ENCODE measurements at places on chromosomes 4 and X.

GRCh38 chrX:11427453-11428071, 134.3 kb downstream of the AMELX start:
- no peak for DNase-seq

DNA sequence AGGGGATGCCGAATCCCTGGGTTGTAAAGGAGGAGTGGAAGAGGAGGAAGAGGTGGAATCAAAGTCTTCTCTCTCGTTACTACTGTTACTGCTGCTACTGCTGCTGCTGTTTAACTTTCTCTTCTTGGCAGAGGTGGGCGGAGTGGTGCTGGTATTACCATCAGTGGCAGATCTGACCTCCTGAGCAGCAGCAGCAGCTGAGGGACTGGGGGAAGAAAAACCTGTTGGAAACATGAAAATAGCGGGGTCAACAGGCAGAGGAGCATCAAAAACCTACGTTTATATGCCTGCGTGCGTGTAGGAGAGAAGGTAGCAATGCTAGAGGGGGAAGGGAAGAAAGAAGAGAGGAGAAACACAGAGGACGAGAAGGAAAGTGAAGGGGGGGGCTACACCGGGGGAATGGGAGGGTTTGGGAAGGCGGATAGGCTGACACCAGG, 339 bp downstream of the CUL4B start:
- DNase-seq: no peak

- no peak for DNase-seq
These were observed 5.7 kb upstream of the ZNF518B start for GRCh38 chr4:10462876-10463275.

DNA sequence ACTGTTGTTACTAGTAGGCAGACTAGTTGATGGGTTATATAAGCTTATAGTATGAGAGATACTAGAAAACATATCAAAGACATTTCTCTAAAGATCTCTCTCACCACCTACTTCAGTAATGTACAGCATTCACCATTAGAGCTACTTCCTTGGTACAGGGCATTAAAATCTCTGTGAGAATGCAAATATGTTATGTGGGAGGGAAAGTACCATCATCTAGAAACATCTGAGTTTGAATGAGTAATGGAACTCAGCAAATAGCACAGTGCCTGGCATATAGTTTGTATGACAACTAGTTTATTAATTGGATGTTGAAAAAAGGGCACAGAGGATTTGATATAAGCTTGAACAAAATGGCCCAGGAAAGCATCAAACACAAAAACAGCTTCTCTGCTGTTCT, 211.1 kb downstream of the GLUD2 start:
- no peak for DNase-seq

GRCh38 chr4:165631208-165631894, 241.7 kb upstream of the TLL1 start:
- DNase-seq: no peak

DNA sequence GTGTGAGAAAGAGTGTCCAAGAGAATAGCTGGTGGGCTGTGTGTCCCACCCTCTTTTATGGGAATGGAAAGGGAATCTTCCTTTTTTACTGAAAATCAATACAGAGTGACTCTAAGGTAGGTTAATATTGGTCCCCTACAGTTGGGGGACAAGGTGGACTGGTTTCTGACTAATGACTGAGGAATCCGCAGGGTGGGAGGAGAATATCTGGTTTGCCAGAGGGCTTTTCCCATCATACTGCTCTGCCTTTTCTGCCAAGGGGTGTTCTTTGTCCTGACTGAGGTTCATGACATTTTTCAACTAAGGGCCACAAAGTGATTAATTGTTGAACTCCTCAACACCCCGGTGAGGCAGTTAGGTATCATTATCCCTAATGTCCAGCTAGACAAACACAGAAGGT, 261.6 kb downstream of the SPATA18 start:
- peak; percentile 16 for DNase-seq

GRCh38 chr4:93730251-93730650, 98.3 kb upstream of the ATOH1 start:
- no peak for DNase-seq

DNA sequence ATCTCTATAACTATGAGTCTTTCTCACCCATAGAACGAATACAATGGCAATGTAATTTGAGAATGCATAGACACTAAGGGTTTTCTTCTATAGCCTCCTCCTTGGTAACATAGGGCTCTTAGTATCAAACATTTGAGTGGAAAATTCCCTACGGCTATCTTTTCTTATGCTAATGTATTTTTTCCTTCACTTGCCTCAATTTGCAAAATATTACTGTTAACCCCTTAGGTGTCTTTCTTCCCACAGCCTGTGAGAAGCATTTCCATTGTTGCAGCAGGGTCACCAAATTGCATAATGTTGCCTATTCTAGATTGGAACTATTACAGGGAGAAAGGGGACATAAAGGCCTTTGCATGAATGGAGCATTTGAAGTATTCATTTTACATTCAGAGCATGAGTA, 140.5 kb upstream of the RAPGEF2 start:
- DNase-seq: no peak

DNA sequence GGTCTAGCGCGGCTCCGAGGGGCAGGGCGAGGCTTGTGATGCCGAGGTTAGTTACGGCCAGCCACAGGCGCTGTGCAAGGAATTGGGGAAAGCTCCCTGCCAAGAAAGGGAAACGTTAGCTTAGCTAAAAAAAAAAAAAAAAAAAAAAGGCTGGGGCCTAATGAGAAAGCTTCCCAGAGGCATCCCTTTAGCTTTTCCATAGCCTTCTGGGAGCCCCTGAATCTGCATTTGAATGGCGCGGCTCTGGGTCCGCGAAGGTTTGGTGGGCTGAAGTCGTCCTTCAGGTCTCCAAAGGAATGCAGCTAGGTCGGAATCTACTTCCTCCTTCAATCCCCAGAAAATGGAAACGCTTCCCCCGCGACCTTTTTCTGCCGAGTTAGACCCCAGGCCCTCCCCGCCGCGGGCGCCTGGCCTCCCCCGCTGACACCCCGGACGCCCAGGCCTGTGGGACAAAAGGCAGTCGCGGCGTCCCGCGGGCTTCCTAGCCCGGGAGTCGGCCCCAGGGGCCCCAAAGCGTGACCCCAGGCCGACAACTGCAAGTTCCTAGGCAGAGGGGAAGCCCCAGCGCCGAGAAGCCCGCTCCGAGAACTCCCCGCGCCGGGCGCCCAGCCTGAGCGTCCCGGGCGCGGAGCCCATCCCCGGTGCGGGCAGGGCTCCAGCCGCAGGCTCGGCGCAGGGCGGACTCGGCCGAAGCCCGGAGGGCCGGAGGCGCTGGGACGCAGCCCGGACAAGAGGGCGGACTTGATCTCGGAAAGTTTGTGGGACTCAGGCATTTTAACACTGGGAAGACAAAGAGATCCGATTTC, 605 bp upstream of the FAT1 start:
- DNase-seq: peak; percentile 59

DNA sequence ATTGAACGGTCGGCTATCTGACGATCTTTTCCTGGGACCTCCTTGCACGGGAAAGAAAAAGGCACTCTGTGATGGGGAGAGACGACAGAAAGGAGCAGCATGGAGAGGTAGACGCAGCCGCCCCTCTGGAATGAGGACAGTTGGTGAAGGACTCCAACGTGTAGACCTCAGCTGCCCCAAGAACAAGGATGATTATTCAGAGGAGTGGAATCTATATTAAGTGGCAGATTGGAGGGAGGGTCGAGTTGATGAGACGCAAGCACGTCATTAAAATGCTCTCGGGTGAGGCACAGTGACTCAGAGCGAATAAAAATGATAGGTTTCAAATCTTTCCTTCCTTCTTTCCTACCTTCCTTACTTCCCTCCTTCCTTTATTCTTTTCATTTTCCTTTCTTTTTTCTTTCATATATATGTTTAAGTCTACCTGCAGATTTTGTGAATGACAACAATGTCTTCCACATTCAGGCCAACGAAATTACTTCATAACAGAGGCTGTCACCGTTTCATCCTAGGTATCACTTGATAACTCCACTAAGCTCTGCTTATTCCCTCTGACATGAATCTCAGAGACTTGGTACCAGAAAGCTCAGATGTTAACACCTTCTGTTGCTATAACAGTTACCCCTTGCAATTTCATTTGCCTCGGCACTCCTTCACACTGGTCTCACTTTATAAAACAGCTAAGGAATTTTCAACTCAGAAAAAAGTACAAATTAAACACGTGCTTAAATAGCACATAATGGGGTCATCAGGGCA, 110.0 kb upstream of the PPARGC1A start:
- DNase-seq: no peak

- DNase-seq: no peak
These were observed 60.8 kb downstream of the TBL1X start for GRCh38 chrX:9525511-9526248.

DNA sequence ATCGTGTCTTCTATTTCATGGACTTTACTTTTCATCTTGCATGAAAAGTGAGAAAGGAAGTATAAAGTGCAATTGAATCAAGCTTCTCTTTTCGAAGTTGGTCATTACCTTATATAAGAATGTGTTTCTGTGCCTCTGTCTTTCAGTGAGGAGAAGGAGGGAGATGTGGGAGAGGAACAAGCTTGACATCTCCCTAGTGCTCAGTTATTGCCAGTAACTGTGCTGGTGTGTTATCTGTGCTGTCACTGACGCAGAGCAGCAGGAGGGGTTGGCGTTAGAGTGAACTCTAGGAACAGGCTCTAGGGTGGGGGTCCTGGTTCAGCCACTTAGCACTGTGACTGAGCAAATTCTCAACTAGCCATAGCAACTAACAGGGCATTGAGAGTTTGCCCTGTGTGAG, 34.0 kb upstream of the TBC1D9 start:
- no peak for DNase-seq

DNA sequence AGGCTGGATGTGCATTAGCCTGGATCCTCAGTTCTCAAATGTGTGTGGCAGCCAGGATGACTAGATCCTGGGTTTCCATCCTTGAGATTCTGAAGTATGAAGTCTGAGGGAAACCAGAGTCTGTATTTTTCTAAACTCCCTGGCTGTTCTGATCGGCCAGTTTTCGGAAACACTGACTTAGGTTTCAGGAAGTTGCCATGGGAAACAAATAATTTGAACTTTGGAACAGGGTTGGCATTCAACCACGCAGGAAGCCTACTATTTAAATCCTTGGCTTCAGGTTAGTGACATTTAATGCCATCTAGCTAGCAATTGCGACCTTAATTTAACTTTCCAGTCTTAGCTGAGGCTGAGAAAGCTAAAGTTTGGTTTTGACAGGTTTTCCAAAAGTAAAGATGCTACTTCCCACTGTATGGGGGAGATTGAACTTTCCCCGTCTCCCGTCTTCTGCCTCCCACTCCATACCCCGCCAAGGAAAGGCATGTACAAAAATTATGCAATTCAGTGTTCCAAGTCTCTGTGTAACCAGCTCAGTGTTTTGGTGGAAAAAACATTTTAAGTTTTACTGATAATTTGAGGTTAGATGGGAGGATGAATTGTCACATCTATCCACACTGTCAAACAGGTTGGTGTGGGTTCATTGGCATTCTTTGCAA, 67.6 kb downstream of the PDGFRA start:
- DNase-seq: no peak

GRCh38 chr4:13054420-13054970, 429.6 kb downstream of the RAB28 start:
- no peak for DNase-seq

GRCh38 chr4:22430626-22431025, 85.2 kb downstream of the ADGRA3 start:
- DNase-seq: no peak

DNA sequence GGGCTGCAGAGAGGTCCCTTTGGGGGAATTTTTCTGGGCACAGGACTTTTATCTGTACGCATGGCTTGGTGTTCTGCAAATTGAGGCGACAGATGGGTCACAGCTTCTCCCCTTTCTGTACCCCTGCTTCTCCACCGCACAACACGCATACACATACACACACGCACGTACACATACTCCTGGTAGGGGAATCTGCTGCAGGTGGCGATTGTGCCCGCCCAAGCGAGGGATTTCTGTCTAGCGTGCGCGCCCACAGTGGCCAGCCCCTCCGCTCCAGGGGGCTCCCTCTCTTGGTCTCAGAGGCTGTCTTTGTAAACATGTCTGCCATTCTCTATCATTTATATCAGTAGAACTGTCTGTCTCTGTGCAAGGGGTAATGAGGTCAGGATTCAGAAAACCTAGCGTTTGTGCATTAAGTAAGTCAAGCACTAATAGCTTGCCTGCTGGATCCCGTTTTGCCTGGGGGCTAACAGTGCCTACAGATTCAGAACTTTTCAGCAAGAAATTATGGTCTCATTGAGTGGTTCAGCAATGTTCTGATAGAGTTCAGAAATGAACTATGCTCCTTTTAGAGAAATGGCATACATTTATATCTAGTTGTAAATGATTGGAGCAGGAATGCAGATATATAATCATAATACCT, 2.2 kb downstream of the GRID2 start:
- peak; percentile 4 for DNase-seq

DNA sequence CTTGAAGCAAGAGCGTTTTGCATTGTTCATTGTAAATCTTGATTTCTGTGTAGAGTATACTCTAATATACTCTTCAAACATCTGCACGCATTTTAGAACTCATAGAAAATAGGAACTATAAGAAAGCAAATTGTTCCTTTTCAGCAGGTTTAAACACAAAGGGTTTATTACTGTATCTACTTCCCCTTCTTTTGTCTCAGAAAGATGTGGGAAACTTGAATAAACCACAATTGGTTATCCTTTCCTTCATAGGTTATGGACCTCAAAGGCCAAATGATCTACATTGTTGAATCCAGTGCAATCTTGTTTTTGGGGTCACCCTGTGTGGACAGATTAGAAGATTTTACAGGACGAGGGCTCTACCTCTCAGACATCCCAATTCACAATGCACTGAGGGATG, 46.0 kb upstream of the GUCY1B1 start:
- DNase-seq: no peak

GRCh38 chrX:54994668-54995351, 822 bp upstream of the PFKFB1 start:
- no peak for DNase-seq

DNA sequence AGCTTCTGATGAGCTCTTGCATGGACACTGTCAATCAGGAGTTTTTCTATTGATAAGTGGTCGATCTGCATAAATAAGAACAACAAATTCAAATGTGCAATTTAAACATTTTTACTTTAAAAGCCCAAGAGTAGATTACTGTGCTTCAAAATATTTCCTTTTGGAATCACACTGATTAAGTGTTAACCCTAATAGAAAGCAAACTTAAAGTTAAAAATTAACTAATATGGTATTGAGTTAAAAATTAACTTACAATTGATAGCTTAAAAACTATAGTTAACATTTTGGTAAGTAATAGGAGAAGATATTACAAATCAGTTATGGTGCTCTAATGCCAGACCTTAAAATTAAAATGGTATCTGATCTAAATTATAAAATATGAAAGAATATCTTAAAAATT, 25.9 kb downstream of the MED14 start:
- no peak for DNase-seq

- no peak for DNase-seq
These were observed 44.1 kb downstream of the FGFBP1 start for GRCh38 chr4:15894393-15894792.

DNA sequence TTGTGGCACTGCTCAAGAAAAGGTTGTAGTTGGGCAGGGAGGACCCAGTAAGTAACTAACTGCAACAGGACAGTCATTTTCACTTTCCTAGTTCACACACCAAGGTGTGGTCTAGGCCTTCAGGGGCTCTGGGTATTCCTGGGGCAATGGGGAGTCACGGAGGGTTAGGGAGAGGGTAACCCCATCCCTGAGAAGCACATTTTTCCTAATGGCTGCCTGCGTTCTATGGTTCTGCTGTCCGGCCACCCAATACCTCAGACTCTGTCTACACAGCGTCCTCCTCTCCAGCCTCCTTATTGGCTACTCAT, 937 bp upstream of the PPP1R3F start:
- no peak for DNase-seq

GRCh38 chrX:110006821-110007375, 4.0 kb downstream of the TMEM164 start:
- DNase-seq: no peak

GRCh38 chr4:158347556-158347955, 137.3 kb downstream of the TMEM144 start:
- no peak for DNase-seq

GRCh38 chrX:63128509-63128908, 222.6 kb downstream of the SPIN4 start:
- DNase-seq: no peak
